PC-3 (cell line): ENCODE measurements at places on chromosomes 4 and X.

GRCh38 chr4:168569066-168569930 lies 72.4 kb downstream of the PALLD start:
- DNase-seq = no peak
- H3K27me3 ChIP-seq = no peaks in the 10 kb centered on the region
- peak overlapping the region; percentile 17 for H3K4me3 ChIP-seq
- H3K36me3 ChIP-seq = no peaks in the 10 kb centered on the region
- H3K4me1 ChIP-seq = peaks cover 30% of the 10 kb centered on the region

DNA sequence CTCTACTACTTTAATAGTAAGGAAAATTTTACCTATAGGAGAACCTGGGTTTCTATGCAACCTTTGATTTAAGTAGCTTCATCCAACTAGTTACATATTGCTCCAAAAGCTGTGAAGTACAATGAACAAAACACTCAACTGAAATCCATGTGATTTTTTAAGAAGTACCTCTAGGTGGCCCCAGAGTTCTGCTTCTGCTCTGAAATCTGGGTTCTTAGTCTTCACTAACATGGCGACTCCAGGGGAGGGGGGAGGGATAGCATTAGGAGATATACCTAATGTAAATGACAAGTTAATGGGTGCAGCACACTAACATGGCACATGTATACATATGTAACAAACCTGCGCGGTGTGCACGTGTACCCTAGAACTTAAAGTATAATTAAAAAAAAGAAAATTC lies 73.4 kb upstream of the MAGEB2 start:
- H3K4me3 ChIP-seq = no peak overlapping the region
- no peaks in the 10 kb centered on the region for H3K27me3 ChIP-seq
- peak; percentile 63 for DNase-seq
- peaks cover 3% of the 10 kb centered on the region; the same call in 1 of the 2 replicates for H3K4me1 ChIP-seq
- H3K36me3 ChIP-seq = no peaks in the 10 kb centered on the region

- no peaks in the 10 kb centered on the region for H3K27me3 ChIP-seq
- H3K36me3 ChIP-seq = no peaks in the 10 kb centered on the region
- H3K27ac ChIP-seq = no peak overlapping the region
- H3K4me3 ChIP-seq = no peak overlapping the region
These were observed 15.3 kb downstream of the RTL3 start for GRCh38 chrX:78643874-78644273.

- no peak overlapping the region for H3K27ac ChIP-seq
- no peaks in the 10 kb centered on the region for H3K27me3 ChIP-seq
- no peaks in the 10 kb centered on the region for H3K36me3 ChIP-seq
- H3K4me3 ChIP-seq = no peak overlapping the region
- H3K4me1 ChIP-seq = no peaks in the 10 kb centered on the region
These were observed 487.3 kb upstream of the EPHA5 start for GRCh38 chr4:66157594-66157993.

DNA sequence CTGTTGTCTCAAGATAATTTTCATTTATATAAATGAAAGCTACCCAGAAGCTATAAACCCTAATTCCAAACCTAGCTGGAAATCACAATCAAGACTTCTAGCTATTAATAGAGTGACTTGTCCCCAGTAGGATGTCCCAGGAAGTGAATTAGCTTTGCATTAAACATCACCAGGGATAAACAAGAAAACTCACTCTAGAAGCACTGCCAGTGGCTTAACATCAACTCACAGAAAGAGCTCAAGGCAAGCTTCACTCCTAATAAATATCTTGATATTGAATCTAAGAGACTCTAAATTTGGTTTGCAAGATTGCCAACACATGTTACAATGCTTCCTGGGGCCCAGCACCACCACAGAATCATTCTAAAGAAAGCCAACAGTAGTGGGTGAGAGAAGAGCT lies 468.7 kb upstream of the FAM241A start:
- H3K36me3 ChIP-seq = no peaks in the 10 kb centered on the region
- no peak overlapping the region for H3K4me3 ChIP-seq
- no peak overlapping the region for H3K27ac ChIP-seq
- no peaks in the 10 kb centered on the region for H3K4me1 ChIP-seq
- H3K27me3 ChIP-seq = peaks cover 12% of the 10 kb centered on the region

GRCh38 chr4:76882630-76883029 lies 15.3 kb downstream of the SOWAHB start:
- no peaks in the 10 kb centered on the region for H3K27me3 ChIP-seq
- no peak overlapping the region for H3K27ac ChIP-seq
- DNase-seq = no peak

- H3K27ac ChIP-seq = no peak overlapping the region
- no peaks in the 10 kb centered on the region for H3K4me1 ChIP-seq
- H3K27me3 ChIP-seq = no peaks in the 10 kb centered on the region
- DNase-seq = no peak
These were observed 39.0 kb downstream of the STX18 start for GRCh38 chr4:4502694-4503311.

GRCh38 chrX:105753411-105753810 lies 68.9 kb upstream of the NRK start:
- H3K27ac ChIP-seq = no peak overlapping the region
- H3K27me3 ChIP-seq = no peaks in the 10 kb centered on the region
- no peaks in the 10 kb centered on the region for H3K4me1 ChIP-seq

GRCh38 chr4:149755969-149756368 lies 59.7 kb downstream of the IQCM start:
- H3K4me3 ChIP-seq = no peak overlapping the region
- H3K27ac ChIP-seq = no peak overlapping the region
- H3K27me3 ChIP-seq = no peaks in the 10 kb centered on the region
- H3K4me1 ChIP-seq = no peaks in the 10 kb centered on the region
- no peak for DNase-seq

DNA sequence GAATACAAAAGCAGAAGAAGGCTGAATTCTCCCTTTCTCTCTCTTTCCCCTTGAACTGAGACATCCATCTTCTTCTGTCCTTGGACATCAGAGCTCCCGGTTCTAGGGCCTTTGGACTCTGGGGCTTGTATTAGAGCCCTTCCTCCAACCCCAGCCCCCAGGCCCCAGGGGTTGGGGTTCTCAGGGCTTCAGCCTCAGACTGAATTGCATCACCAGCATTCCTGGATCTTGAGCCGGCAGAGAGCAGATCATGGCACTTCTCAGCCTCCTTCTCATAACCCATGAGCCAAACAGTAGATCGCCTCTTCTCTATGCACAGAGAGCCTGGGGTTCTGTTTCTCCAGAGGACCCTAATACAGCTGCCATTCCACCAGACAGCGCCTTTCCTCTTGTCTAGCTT lies 25.3 kb upstream of the CLDN24 start:
- no peak for DNase-seq
- no peak overlapping the region for H3K4me3 ChIP-seq
- no peaks in the 10 kb centered on the region for H3K36me3 ChIP-seq
- H3K27ac ChIP-seq = no peak overlapping the region
- H3K27me3 ChIP-seq = no peaks in the 10 kb centered on the region

DNA sequence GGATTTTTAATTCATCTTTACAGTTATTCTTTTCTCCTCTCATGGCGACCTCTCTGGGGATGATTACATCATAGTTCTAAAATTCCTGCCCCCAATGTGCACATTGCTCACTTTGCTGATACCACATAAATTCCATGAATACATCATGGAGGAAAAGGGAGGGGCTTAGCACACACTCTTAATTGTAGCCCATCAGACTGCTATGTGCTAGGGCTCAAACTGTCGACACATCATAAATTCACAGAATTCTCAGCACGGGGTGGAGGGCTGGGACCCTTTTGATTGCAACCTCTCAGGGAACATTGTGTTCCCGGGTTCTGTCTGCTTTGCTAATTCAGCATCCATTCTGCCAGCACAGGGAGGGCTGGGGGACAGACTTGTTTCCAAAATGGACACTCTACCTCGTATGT lies 592.9 kb downstream of the BCOR start:
- DNase-seq = no peak
- no peaks in the 10 kb centered on the region for H3K36me3 ChIP-seq
- H3K4me3 ChIP-seq = no peak overlapping the region
- no peaks in the 10 kb centered on the region for H3K4me1 ChIP-seq

DNA sequence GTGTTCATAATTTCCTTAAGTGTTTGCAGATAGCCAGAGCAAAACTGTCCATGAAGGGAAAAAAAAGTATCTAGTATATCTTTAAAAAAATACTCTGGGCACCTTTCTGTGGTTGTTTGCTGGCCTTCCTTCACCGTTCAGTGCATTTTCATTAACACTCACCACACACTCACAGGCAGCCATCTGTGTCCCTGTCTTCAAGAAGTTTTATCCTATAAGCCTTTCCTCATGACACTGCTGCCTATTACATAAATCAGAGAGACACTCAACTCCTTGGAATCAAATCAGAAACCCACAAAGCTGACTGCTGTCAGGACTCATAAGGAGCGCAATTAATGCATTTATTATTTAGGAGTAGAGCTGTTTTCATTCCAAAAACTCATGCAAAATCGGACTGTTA lies 1720.2 kb downstream of the PCDH7 start:
- DNase-seq = no peak
- H3K36me3 ChIP-seq = no peaks in the 10 kb centered on the region
- no peaks in the 10 kb centered on the region for H3K4me1 ChIP-seq
- H3K27ac ChIP-seq = no peak overlapping the region
- no peaks in the 10 kb centered on the region for H3K27me3 ChIP-seq
- H3K4me3 ChIP-seq = no peak overlapping the region

DNA sequence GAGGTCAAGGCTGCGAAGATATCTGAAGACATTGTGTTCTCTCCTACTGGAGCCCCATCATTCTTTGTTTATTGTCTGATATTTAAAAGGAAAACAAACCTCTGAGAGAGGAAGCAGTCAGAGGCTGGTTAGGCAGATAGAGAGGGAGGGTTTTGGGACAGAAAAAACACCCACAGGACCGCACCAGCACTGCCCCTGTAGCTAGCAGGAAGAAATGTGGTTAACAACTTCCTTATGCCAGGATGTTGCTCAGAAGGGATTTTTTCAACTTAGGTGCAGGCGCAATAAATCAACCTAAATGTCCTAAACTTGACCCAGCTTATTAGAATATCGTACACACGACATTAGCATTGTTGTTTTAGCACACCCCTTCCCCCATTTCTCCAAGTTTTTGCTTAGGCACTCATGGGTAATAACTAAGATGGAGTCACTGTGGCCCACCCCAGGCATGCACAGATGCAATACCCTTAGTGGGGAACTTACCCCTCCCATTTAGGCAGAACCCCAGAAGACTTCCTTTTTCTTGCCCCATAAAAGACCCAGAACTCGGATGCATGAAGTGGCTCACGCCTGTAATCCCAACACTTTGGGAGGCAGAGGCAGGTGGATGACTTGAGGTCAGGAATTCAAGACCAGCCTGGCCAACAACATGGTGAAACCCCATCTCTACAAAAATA lies 2.8 kb upstream of the ZNF718 start:
- H3K4me1 ChIP-seq = no peaks in the 10 kb centered on the region
- H3K36me3 ChIP-seq = peaks cover 12% of the 10 kb centered on the region
- no peak overlapping the region for H3K4me3 ChIP-seq
- no peak overlapping the region for H3K27ac ChIP-seq

DNA sequence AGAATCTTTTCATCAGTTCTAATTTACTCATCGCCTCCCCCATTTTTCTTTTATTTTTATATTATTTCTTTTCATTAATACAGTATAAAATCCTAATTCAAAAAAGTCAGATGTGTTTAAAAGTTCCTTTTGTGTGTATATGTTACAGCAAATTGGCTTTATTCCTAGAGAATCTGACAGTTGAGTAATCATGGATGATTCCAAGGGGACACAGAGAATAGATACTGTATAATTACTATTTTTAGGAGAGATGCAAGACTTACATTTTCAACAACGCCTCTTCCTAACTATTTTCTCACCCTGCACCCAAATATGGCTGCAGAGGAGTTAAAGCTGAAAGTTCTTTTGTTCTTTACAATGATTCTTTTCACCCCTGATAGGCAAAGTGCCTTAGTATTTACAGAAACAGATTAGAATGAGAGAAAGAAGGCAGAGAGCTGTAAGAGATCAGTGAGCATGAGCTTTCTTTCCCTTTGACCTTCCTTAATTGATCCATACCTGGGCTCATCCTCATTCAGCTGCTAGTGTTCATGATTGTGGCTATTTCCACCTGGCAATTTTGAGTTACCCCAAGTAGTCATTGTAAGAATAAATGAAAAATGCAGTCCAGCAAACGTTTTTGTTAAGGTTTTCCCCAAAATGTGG lies 210.8 kb downstream of the SLC4A4 start:
- H3K27ac ChIP-seq = no peak overlapping the region
- no peaks in the 10 kb centered on the region for H3K27me3 ChIP-seq
- peaks cover 14% of the 10 kb centered on the region for H3K4me1 ChIP-seq
- H3K4me3 ChIP-seq = no peak overlapping the region

DNA sequence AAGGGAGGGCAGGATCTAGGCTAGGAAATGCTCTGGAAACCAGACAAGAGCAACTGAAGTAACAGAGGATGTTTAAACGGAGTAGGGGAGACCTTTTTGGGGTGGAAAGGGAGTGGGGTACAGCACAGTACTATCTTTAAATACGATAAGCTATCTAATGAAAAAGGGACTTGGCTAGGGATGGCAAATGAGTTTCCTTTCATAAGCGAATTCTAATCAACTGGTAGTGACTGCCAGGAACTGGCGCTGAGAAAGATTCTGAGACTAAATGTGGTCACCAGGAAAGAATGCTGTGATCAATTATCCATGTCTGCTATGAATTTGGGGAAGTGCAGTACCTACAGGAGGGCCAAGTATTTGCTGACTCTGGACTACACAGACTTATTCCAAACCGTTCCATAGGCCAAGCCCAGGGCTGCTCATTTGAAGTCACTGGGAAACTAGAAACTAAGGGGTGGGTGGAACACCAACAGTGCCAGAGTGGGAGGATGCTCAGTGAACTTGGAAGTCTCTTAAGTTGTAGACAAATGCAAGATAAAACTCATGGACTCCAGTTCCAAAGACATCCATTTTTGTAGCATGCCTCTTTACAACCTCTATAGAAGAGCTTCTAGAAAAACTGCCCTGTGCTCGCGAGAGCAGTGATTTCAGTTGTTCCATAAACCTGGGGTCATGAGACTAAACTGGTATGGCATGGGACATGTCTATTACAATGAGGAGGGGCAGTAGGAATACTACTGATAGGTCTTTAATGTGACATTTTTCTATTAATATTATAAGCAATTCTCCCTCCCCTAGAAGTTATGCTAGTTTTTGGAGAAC lies 2.0 kb downstream of the TRAPPC2 start:
- H3K27ac ChIP-seq = no peak overlapping the region
- peak overlapping the region; percentile 100 for H3K4me3 ChIP-seq
- DNase-seq = no peak
- H3K36me3 ChIP-seq = peaks cover 14% of the 10 kb centered on the region

GRCh38 chr4:71832049-71832448 lies 48.2 kb upstream of the GC start:
- no peak overlapping the region for H3K4me3 ChIP-seq
- H3K27ac ChIP-seq = no peak overlapping the region
- DNase-seq = no peak
- H3K36me3 ChIP-seq = no peaks in the 10 kb centered on the region

GRCh38 chr4:143586080-143586479 lies 72.6 kb downstream of the SMARCA5 start:
- no peaks in the 10 kb centered on the region for H3K36me3 ChIP-seq
- no peaks in the 10 kb centered on the region for H3K4me1 ChIP-seq
- H3K4me3 ChIP-seq = no peak overlapping the region
- no peak overlapping the region for H3K27ac ChIP-seq
- DNase-seq = no peak
- H3K27me3 ChIP-seq = no peaks in the 10 kb centered on the region

- peak; percentile 72 for DNase-seq
- H3K27ac ChIP-seq = no peak overlapping the region
- no peak overlapping the region for H3K4me3 ChIP-seq
These were observed 83.1 kb downstream of the RELL1 start for GRCh38 chr4:37603070-37603468.
